ENCODE measurements at places on chromosomes 6 and 20.

DNA sequence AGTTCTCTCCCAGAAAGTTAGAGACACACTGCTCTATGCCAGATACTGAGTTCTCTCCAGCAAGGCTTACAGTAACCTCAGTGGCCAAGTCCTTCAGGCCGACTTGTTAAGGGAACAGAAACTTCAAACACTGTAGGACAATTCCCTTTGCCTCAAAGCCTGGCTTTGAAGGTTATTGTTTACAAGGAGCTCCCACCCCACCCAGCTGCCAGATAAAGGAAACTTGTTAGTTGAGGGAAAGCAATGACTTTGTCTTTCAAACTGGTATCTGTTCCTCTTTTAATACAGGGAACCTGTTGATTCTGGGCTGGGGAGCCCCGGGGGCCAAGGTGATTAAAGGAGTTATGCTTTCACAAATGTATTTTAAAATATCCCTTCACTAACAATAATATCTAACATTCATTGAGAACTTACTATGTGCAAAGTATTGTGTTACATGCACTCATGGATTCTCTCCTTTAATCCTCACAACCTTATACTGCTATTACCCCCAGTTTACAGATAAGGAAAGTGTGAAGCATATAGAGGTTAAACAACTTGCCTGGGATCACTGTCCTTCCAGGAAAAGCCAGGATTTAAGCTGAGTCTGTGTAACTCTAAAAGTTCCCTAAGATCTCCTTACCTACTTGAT lies 27.6 kb upstream of the CDKN1A start:
- DNase-seq: no peak

GRCh38 chr6:111720931-111721496 lies 115.3 kb upstream of the TRAF3IP2 start:
- DNase-seq: no peak

DNA sequence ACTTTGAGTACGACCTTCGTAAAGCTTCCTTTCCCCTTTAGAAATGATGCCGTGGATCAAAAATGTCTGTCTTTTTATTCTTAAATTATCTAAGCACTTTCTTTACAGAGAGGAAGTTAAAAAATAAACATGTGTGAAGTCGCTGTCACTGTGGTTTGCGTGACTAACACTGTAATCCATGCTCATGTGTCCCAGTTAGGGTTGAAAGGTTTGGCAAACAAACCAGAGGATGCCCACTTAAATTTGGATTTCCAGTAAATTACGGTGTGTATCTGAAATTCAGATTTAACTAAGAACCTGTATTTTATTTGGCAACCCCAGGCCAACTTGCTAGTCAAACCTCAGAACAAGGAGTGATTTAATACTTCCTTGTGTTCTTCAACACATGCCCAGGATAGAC lies 21.1 kb downstream of the HLA-DRB1 start:
- no peak for DNase-seq

GRCh38 chr6:110490110-110490509 lies 13.7 kb upstream of the SLC22A16 start:
- no peak for DNase-seq

- peak; percentile 74 for DNase-seq
Measured at GRCh38 chr20:41398408-41398807, 31.8 kb upstream of the EMILIN3 start.

DNA sequence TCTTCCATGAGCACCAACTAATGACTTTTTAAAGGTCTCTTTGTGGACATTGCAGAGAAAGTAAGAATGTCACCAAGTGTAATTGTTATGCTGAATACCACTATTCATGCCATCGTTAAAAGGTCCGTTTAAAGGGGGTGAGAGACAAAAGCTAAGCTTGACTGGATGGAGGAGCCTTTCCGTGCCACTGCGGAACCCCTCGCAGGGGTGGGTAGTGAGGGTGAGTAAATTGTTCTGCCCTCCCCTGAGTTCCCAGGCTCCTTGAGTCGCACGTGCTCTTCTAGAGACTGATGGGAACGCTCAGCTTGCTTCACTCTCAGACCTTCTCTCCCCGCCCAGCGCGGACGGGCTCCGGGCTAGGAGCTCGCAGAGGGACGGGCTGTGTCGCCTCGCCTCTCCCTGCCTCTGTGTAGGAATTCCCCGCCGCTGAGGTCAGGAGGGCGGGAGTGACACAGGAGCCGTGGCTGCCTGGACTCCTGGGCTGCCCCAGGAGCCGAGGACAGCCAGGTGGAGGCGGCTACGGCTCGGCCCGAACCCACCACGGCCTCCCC lies 314.8 kb upstream of the QKI start:
- DNase-seq: no peak

DNA sequence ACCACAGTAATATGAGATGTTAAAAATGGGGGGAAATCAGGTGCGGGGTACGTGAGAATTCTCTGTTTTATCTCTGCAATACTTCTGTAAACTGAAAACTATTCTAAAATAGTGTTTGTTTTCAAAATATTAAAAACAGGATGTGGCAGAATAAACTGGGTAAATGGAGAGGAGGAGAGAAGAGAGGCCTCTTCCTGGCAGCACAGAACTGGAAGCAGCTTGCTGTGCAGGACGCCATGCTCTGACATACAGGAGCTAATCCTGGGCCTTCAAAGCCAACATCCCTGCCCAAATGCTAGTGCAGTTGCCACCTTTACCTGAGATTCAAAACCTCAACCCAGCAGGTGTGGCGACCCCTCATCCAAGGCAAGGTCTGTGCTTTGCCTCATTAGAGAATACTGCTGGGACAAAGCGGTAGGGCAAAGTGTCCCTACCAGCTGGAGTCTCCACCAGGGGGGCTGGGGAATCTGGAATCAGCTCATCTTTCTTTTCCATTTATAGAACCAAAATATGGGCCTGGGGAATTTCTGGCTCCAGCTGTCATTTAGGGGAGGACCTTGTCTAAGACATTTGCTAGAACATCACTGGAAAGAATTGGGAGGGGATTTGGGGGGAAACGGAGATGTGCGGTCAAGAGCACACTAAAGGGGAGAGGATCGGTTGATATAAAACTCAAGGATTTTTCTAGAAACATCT lies 67.3 kb downstream of the SCML4 start:
- no peak for DNase-seq

DNA sequence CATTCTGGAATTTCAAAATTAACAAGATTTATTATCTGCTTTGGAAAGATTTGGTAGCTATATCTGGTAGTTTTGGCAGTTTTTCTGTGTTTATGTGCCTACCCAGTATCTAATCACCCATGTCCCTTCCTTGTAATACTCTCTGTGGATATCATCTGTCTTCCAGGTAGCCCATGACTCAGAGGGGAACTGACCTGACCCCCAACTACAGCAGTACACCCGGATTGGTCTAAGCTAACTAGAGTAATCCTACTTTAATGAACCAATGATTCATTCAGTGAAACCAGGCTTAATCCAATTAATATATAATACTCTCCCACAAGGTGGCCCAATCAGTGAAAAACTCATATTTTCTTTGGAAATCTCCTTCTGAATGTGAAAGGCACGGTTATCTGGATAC lies 295.3 kb upstream of the SULF2 start:
- no peak for DNase-seq

DNA sequence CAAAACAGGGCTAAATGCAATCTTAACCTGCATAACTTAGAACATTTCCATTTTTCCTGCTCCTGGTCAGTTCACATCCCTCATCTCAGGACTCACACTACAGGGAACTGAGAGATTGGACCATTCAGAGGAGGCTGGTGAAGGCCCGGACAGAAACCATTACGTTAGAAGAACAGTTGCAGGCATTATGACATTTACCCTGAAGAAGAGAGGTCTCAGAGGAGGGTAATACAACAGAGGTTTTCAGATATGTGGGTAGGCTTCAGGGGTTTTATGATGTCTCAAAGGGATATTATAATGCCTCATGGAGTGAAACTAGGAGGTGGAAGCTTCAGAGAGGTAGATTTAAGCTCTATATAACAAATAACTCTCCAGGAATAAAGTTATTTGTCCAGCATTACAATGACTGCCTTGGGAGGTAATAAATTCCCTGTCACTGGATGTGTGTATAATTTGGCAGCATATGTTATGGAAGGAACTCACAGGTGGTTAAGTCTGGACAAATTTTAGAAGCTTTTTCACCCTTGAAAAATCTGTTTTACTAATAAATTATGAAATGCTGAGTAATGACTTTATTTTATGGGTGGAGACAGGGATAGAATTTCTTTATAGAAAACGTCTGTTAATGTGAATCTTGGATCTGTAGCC lies 36.7 kb upstream of the RIPOR2 start:
- no peak for DNase-seq

DNA sequence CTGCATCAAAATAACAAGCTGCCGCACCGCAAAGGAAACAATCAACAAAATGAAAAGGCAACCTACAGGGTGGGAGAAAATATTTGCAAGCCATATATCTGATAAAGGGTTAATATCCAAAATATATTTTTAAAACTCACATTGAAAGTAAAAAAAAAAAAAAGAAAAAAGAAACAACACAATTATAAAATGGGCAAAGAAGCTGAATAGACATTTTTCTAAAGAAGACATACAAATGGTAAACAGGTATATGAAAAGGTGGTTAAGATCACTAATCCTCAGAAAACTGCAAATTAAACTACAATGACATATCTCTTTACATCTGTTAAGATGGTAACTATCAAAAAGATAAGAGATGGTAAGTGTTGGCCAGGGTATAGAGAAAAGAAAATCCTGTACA lies 105.4 kb upstream of the LY86 start:
- no peak for DNase-seq

DNA sequence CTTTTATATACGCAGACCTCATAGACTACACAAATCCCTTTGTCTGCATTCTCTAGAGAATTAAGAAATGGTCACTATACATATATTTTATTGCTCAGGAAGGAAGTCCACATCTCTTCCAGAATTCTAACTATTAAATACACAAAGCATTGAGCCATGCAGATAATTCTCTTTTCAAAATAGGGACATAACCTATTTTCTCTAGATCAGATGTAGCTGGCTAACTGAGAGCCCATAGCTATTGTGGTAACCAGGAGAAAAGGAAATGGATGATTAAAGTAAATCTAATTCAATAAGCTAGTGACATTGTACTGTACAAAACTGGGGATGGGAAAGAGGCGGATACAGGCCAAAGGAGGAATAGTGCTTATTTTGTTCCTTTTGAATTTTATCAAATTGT lies 137.2 kb downstream of the BACH2 start:
- DNase-seq: no peak

GRCh38 chr20:44204156-44204831 lies 6.3 kb downstream of the OSER1 start:
- DNase-seq: no peak

GRCh38 chr6:78868116-78868515 lies 765 bp downstream of the IRAK1BP1 start:
- no peak for DNase-seq

DNA sequence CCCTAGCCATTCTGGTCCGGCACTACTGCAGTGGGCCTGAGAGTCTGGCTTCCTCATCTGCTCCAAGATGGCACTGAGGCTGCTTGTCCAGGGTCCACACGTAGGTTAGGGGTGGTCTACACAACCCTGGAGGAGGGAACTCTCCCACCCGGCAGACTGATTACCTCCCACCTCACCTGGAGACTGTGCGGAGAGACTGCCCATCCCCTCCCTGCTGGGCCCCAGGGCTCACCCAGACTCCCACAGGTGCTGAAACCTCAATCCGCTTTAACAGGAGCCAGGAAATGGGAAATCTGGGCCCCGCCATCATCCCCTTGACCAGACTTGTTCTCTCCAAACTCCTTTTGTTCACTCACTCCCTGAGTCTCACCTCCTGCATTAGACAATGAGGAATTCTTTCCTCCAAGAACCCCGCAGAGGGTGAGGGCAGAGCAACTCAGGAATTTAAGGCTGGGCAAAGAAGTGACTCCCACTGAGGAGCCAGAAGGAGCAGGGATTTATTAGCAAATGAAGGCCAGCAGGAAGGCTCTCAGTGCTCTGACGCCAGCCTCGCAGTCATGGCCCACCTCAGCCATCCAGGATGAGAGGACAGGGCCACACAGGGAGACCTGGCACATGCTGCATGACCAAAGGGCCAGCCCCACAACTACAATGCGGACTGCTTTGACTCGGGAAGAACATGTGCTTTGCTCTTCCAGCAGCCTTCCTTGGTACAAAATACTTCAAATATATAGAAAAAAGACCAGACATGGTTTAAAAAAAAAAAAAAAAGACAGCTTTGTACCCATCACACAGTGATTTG lies 53.0 kb downstream of the CDK5RAP1 start:
- DNase-seq: no peak

DNA sequence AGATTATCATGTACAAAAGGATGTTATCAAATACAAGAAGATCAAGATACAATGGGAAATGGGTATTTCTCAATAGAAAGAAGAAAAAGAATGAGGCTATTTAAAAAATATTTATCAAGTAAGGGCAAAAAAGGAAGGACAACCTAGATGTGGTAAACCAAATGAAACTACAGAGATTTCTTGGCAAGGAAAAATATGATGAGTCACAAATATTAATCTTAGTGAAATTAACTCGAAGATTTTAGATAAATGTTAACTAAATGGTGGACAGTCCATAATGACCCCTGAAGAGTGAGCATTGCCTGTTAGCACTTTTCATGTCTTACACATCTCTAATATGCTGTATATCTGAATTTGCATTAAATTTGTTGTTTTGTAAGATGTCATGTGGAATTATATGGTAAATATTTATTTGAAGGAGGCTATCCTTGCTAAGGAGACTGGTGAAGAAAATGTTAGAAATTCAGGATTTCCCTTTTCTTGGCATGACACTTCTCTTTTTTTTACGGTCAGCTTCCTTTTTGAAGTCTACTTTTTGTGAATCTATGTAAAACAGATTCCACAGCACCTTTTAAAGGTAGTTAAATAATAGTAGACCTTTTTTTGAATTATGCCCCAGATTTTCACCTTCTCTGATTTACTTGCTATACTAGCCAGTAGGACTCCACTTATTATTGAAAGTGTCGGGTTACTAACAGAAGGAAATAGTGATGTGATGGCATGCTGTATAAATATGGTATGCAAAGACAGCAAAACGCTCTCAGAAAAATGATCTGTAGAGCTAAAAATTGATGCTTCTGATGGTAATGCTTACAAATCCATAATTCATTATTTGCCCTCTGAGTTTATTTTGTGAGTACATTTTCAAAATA lies 120.5 kb downstream of the HIVEP1 start:
- DNase-seq: no peak

- no peak for DNase-seq
Measured at GRCh38 chr6:81842254-81842653, 89.8 kb upstream of the TENT5A start.

DNA sequence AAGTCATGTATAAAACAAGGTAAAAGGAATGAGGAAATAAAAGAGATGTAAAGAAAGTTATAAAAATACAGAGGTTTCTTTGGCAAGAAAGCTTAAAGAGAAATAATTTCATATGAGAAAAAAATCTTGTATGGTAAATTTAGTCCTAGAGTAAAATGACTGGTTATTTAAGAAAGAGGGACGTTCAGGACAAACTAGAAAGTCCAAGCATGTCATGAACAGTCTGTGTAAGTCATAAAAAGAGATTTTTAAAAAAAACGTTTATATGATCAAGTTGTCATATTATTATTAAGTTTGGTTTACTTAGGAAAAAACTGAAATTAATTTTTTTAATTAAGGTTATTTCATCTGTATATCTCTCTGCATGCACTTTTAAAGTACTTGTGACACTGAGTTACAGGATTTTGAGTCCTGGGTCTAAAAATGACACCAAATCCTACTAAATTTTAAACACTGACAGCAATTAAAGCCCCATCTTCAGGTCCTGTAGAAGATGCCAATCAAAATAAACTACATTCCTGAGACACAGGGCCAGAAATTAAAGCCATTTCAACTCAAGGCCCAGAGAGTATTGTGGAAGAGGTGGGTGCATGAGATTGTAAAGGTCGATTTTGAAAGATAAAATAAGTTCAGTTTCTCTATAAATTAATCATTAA lies 62.4 kb downstream of the AGPAT4 start:
- no peak for DNase-seq

All from femur (tissue), 1 donor.